ENCODE measurements at places on chromosomes 12 and 14.

DNA sequence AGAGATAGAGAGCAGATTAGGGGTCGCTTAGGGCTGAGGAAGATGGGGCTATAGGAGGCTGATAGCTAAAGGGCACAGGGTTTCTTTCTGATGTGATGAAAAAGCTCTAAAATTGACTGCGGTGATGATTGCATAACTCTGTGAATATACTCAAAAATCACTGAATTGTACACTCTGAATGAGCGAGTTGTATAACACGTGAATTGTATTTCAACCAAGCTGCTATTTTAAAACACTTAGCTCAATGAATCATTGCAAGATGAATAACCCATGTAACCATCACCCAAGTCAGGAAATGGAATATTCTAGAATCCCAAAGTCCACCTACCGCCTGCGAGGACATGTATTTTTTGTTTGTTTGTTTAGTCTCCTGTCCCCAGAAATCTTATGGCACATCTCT, 60.1 kb upstream of the CCND2 start:
- no peak for DNase-seq

DNA sequence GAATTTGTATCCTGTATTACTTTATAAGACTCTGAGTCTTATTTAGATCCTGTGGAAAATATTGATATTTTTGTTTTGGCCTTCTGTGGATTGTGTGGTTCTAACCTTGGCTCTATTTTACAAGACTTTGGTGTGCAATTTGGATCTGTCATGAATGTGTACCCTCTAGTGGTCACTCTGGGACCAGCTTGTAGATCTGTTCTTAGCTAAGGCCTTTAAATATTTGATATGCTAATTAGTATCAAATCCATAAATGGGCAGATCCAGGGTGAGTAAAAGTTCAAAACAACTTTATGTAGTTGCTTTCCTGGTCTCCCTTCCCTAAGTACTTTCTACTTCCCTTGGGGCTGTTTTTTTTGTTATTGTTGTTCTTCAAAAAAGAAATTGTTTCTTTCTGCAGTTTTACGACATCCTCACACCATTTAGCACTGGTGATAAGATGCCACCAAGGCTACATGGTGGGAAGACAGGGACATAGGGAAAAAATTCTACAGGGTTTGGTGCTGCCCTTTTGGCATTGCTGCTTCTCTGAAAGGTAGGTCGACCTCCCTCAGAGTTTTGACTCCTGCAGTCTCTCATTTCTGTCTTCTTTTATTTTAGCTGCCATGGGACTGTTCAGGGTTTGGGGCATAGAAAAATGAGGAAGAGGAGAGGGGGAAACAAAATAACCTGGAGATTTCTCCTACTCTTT, 238.5 kb downstream of the GPHN start:
- DNase-seq, result peak; percentile 39

GRCh38 chr12:108234158-108234557, 105.0 kb downstream of the CMKLR1 start:
- no peak for DNase-seq

- no peak for DNase-seq
Measured at GRCh38 chr14:64566651-64567122, 16.9 kb downstream of the PPP1R36 start.

DNA sequence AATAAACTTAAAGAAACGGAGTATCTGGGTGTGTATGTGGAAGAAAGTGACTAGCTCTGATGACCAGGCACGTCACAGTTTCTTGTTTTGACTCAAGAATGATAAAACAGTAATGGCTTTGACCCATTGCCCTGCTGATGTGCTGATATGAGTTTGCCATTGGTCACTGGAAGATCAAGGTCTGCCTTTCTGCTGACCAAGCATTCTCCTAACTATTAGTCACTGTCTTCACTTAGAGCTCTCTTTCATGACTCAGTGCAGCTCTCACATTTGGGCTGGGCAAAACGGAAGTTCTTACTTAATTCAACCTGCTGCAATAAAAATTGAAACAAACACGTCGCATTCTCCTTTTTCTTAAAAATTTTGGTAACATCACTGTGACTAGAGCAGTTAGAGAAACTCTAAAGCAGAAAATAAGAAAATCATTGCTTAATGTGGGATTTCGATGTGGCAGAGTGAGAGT, 366.7 kb downstream of the BTG1 start:
- no peak for DNase-seq

DNA sequence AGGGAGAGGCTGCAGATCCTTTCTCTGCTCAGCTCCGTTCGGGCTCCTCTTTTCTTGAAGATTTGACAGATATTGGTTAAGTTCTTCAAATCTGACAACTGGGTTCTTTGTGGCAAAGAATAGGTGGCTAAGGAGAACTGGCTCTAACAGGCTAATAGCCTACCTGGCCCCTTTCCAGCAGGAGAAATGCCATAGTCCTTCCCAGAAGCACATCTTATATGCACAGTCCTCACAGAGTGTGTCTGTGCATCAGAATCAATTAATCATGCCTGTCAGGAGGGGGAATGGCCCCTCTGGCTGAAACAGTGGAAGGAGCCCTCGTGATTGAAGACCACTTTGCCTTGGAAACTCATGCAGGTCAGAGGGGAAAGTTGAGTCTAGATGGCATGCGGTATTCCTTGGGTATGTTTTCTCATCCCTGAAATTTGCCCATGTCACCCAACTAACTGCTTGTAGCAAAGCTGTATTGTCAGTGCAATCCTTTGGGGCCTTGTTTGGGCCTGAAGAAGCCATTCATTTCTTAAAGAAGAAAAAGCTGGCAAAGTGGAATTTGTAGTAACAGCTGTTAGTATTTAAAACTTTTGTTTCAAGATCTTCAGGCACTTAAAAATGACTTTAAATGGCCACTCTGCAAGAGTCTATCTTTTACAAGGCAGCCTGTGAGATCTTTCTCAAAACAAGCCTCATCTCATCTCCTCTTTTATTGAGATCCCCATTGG, 251.5 kb downstream of the ZFP36L1 start:
- no peak for DNase-seq

GRCh38 chr12:89448526-89448925, 76.1 kb downstream of the GALNT4 start:
- no peak for DNase-seq

GRCh38 chr14:61582815-61583214, 112.5 kb upstream of the HIF1A start:
- no peak for DNase-seq

Measured in neural progenitor cell (in vitro differentiated cells).